ENCODE measurements at places on chromosomes 4 and X.

GRCh38 chr4:48778431-48779094, 1.5 kb downstream of the FRYL start:
- no peak for DNase-seq

GRCh38 chr4:46459308-46459707, 69.4 kb upstream of the GABRA2 start:
- DNase-seq: no peak

GRCh38 chr4:88352062-88352740, 26.5 kb upstream of the HERC6 start:
- peak; percentile 3 for DNase-seq

GRCh38 chrX:123988423-123989111, 27.1 kb downstream of the STAG2 start:
- DNase-seq: no peak

DNA sequence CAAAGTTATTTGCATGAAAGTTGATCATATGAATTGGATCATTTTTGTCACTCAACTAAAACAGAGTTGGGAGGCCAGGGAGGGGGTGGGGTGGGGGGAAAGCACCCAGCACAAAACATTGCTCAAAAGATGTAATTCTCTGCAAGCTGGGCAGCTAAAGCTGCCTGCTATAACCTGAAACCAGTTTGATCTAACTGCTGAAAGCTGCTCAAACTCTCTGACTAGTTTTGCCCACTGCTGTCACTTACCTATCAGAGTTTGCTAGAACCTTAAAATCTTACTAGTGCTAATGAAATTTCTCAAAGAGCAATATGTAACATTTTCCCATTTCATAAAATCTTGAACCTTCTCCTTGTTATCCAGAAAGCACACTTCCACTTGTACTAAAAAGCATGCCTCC, 10.4 kb downstream of the CXCL8 start:
- DNase-seq: no peak

DNA sequence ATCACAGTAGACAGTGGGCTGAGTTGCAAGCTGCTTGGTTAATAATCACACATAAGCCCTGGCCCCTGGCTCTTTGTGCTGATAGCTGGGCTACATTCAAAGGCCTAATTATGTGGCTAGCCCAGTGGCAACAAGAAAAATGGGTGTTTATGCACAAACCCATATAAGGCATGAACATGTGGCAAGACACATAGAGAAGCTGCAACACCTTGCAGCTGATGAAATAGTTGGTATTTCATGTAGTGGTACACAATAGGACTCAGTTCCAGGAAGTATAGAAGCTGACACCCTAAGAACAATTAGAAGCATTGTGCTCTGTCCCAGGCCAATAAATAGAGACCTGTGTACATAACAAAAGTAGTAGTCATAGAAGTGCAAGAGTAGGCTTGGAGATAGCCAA, 14.6 kb upstream of the ZNF630 start:
- DNase-seq: no peak

DNA sequence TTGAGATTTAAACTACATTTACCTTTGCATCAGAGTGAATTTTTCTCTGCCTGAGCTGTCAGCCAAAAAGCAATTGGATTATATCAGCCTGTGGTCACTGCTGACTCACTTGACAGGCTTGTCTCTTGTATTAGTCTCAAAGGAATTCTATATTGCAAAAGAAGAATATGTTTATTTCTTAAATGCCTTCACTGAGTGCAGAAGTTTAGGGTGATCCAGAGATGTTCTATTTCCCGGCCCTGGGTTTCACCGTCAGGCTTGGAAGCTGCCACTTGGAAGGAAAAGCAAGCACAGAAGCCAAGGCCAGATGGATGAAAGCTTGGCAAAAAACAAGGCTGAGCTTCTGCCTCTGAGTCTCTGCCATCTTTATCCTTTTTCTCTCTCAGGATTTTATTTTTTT, 80.9 kb downstream of the FAM114A1 start:
- no peak for DNase-seq

GRCh38 chrX:15207384-15207783, 62.5 kb downstream of the ASB9 start:
- DNase-seq: no peak

DNA sequence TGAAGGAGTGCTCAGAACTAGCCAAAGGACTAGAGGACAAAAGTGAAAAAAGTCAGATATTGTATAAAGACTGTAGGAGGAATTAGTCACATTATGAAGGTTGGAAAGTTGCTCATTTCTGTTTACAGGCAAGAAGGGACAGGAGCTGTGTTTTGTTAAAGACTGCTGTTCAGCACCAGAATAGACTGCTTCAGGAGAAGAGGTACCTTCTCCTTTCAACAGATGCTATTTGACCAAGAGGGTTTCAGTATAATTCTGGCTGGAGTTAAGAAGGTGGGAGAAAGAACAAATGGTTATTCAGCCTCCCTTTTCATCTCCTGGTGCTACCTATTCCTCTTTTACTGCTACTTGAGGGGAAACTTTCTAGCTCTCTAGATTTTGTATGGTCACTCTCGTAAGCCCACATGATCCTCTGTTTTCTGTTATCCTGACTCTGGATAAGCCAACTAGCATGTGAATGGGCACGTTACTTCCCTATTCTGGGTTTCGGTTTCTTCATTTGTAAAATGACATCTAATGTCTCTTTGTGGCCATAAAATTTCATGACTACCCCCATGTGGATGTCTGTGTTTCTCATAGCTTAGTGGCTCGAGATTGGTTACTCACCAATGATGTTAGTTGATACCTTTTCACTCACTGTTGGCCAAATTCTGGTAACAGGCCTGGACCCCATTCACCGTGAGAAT, 68.9 kb downstream of the SH2D1A start:
- DNase-seq: no peak

DNA sequence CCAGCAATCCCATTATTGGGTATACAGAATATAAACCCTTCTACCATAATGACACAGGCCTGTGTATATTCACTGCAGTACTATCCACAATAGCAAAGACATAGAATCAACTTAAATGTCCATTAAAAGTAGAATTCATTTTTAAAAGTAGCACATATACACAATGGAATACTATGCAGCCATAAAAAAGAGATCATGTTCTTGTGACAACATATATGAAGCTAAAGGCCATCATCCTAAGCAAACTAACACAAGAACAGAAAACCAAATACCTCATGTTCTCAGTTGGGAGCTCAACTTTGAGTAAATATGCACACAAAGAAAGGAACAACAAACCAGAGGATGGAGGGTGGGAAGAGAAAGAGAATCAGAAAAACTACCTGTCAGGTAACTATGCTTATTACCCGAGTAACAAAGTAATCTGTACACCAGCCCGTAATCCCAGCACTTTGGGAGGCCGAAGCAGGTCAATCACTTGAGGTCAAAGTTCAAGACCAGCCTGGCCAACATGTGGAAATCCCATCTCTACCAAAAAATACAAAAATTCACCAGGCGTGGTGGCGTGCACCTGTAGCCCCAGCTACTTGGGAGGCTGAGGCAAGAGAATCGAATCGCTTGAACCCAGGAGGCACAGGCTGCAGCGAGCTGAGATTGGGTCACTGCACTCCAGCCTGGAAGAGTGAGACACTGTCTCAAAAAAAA, 22.8 kb downstream of the DHX15 start:
- DNase-seq: no peak

GRCh38 chr4:53119680-53120079, 246.2 kb downstream of the SCFD2 start:
- no peak for DNase-seq

GRCh38 chrX:112852851-112853250, 12.2 kb upstream of the AMOT start:
- no peak for DNase-seq
